Fibroblast of skin of right biceps (primary cell): ENCODE measurements at places on chromosomes 5 and 9.

DNA sequence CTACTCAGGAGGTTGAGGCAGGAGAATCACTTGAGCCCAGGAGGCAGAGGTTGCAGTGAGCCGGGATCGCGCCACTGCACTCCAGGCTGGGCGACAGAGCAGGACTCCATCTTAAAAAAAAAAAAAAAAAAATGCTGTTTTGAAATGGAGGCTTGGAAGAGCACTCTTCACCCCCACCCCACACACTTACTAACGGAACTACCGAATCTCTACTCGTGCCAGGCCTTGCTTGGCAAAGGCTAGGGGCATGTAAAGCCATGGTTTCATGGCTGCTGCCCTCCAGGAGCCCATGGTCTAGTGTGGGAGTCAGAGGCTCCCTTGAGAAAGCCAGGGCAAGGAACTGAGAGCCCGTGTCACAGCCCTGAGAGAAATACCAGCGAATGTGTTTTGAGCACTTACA, 21.3 kb downstream of the PCDHGC5 start:
- DNase-seq, result no peak

DNA sequence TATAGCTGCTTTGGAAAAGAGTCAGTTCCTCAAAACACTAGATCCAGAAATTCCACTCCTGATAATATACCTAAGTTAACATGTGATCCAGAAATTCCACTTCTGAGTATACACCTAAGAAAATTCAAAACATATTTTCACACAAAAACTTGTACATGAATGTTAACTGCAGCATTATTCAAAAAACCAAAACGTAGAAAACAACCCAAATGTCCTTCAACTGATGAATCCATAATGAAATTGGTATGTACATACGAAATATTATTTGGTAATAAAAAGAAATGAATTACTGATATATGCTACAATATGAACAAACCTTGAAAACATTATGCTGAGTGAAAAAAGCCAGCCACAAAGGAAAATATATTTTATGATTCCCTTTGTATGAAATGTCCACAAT, 16.5 kb upstream of the AFF4 start:
- no peak for DNase-seq

- no peak for DNase-seq
These were observed 13.7 kb downstream of the DIPK1B start for GRCh38 chr9:136726118-136726517.

DNA sequence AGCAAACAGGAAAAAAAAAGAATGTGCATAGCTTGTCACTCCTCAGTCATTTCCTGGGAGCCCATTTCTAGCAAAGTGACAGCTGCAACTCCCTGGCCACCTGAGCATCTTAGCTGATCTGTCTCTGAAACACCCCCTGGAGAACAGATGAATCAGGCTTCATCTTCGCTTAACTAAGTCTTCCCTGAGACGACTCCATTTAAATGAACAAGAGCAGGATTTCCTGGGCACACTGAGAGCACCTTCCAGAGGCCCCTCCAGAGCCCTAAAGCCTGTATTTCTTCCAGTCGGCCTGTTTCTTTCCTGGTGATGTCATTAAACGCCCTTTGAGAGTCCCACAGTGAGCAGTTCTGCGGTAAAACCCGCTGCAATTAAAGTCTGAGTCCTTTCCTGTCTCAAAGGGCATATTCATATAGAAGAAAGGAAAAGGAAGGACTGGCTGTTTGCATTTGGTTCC, 13.9 kb downstream of the TGFBI start:
- peak; percentile 78 for DNase-seq

DNA sequence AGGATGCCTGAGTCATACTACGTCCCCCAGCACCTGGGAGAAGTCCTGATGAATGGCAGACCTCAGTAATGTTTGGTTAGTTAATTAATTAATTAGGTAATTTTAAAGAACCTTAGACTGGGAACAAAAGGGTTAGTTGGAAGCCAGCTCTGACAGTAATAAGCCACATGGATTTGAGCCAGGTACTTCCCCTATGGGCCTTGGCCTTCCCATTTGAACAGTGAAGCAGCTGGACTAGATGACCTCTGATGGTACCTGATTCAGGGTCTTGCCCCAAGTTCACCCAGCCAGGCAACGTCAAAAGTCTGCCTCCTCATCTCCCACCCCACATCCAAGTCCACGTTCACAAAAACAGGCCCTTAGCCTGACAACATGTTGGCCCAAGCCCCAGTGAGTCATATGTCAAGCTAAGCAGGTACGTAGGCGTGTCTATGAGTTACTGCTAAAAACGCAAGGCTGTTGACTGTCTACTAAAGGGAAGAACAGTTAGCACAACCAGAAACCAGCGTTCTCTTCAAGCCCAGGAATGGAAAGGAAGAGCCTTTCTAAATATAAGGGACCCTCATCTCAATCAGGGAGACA, 303.2 kb downstream of the ACTL7B start:
- no peak for DNase-seq

DNA sequence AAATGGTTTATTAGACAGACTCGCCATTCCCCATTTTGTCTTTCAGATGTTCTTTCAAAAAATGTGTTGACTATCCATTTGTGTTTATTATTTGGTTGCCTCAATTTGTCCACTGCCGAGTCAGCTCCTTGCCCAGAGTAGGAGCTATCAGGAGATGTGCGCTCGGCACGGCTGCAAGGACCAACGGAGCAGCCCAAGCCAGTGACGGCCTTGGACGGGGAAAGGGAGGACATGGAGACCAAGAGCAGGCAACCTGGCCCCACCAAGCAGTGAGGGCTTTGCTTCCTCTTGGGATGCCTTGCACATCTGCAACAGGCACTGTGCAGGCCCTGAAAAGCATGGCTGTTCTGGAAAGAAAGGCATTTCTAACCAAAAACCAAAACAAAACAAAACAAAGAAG, 69.8 kb downstream of the DEPDC1B start:
- no peak for DNase-seq

GRCh38 chr9:129469988-129470316, 150.9 kb downstream of the C9orf50 start:
- DNase-seq, result no peak

- DNase-seq, result no peak
These were observed 14.8 kb upstream of the C5orf46 start for GRCh38 chr5:147921136-147921535.

GRCh38 chr5:164094291-164094690, 588.9 kb downstream of the MAT2B start:
- DNase-seq, result no peak

- DNase-seq, result peak; percentile 72
These were observed 114.6 kb downstream of the ACTBL2 start for GRCh38 chr5:57368010-57368409.

DNA sequence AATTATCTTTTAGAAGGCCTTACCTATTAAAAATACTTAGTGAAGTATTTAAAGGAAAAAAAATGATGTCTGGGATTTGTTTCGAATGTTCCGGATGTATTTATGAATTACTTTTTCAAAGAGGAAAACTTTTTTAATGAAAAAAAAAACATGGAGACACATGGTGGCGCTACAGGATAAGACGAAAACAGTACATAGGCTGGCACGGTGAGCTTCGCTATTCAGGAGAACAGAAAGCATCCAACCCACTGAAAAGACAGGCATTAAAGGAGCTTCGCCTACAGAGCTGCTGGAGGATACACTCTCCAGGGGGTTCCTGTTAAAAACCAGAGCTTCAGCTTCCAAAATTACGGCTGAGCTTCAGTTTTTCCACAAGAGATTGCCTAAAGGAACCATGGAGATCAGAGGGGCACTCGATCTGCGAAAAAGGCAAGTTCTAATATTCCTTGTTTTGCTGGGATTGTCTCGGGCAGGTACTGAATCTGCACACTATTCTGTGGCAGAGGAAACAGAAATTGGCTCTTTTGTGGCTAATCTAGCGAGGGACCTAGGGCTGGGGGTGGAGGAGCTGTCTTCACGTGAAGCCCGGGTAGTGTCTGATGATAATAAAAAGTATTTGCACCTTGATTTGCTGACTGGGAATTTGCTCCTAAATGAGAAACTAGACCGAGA, at the start of gene PCDHB14:
Gene PCDHB14 (plus strand): TSS at position 232 of the 672 bp plus-strand sequence. CDS start 163 bp downstream, at position 395.
- peak; percentile 3 for DNase-seq

DNA sequence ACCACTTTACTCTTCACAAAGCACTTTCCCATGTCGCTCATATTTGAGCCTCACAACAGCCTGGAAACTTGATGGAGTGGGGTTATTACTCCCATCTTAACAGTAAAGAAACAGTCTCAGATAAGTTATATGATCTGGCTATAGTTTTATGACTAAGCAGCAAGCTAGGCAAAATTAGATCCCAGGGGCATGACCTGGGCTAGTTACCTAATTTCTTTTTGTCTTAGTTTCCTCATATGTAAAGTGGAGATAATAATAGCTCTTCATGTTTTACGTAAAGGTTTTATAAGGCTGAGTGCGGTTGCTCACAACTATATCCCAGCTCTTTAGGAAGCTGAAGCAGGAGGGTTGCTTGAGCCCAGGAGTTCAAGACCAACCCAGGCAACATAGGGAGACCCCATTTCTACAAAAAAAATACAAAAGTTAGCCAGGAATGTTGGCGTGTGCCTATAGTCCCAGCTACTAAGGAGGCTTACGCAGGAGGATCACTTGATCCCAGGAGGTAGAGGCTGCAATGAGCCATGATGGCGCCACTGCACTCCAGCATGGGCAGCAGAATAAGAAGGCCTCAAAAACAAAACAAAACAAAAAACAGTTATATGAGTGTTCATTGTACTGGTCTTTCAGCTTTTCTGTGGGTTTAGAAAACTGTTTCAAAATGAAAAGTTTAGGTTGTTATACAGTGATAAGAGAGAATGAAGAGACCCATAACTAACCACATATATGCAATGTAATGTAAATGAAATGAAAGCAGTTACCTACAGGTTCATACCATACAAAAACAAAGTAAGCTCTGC, 6.5 kb upstream of the PLIN2 start:
- DNase-seq, result no peak

GRCh38 chr9:89888233-89888632, 283.4 kb downstream of the GADD45G start:
- no peak for DNase-seq

- DNase-seq, result no peak
These were observed 477.5 kb downstream of the PDE4D start for GRCh38 chr5:59416026-59416425.

DNA sequence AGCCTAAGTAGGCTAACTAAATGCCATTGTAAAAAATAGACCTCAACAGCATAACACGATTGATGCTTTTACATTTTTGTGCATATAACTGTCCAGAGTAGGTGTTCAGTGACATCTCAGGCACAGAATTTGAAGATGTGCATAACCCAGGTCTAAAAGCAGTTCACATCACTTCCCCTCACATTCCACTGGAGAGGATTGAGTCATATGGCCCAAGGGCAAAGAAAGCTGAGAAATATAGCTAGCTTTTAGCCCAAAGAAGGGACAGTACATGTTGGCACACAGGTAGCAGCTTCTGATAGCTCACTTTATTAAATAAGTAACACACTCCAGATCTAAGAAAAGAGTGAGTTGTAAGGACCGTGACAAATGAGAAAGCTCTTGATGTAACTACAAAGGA, 2259.5 kb upstream of the WWC1 start:
- DNase-seq, result no peak
